GM13977 (cell line): ENCODE measurements at places on chromosomes 11 and 22.
A peak's percentile ranks its signal among the peaks of the same experiment; 100 is the strongest.

DNA sequence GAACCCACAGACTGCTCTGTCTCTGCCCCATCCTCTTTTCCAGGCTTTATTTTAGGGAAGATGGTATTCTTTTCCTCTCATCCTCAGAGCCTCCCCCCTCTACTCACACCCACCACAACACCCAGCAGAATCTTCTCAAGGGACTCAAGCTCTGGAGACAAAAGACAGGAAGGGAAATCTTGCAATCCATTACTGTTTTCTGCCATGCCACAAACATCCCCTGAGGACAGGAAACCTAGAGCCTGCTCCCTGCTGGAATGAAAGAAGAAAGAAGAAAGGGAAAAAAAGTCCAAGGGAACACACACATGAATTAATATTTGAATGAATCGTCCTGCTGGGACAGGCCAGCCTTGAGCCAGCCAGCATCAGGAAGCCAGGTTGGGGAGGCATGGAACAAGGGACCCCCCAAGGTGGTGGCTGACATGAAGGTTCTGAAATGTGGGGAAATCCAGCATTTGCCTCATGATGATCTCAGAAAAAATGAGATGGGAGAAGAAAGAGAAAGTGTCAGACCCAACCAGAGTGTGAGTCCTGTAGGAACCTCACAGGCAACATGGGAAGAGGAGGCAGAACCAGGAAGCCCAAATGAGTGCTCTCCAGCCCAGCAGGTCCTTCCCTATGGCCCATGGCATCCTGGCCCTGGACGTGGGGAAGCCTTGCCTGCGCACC is 34.0 kb downstream of the SLCO2B1 start:
- no peak for DNase-seq

DNA sequence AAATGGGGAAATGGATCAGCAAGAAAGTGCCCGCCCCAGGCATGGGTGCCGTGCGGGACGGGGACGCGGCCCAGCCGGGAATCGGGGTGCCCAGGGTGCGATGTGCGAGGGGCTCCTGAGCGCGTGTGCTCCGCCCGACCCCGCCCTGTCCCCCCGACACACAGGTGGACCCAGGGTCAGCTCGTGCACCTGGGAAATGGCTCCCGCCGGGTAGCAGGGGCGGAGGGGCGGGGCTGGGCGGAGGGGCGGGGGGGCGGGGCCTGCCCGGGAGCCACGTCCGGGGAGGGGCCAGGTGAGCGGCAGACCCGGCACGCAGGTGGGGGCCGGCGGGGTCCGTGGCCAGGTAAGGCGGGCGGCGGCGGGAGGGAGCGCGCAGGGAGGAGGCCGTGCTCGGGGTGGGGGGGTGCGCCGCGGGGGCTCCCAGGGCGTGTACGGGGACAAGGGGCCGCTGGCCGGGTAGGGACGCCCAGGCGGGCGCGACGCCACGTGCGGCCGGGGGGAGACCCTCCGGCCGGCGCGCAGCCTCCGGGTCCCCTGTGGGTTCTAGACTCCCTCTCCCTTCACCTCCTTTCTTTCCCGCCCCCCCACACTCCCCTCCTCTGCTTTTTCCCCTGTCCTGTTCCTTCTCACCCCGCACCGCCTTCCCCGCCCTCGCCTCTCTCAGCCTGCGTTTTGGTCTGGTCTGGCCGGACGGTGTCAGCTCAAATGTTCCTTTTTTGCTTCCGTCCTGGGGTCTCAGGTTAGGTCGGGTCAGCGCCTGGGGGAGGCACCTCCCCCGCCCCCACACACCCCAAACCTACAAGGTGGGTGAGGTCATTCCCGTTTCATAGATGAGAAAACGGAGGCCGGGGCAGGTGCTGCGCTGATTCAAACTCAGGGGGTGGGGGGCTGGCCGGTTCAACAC is at the start of gene ARHGAP8:
ARHGAP8 (plus strand) TSS at position 291 of the 904 bp plus-strand sequence. CDS start 33,953 bp downstream, outside the sequence.
- no peak for DNase-seq

GRCh38 chr11:12189543-12190235 is 79.3 kb downstream of the MICAL2 start:
- no peak for DNase-seq

GRCh38 chr11:76023236-76024068 is 182.8 kb downstream of the WNT11 start:
- DNase-seq = no peak

DNA sequence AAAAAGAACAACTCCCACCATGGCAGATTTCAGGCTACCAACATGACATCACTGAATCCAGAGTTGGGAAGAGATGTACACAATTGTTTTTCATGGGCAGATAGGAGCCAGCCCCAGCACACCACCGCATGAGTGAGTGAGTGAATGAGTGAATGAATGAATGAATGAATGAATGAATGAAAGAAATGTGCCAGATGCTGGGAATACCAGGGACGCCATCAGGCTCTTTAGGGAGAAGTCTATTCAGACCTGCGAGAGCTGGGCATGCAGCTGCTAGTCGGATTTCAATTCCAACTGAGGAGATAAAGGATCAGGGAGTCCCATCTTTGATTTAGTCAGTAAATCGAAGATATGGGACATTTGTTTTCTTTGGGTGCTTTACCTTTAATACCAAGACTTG is 15.3 kb upstream of the FAM83F start:
- no peak for DNase-seq

GRCh38 chr22:40612291-40612751 is 24.2 kb downstream of the MRTFA start:
- no peak for DNase-seq

DNA sequence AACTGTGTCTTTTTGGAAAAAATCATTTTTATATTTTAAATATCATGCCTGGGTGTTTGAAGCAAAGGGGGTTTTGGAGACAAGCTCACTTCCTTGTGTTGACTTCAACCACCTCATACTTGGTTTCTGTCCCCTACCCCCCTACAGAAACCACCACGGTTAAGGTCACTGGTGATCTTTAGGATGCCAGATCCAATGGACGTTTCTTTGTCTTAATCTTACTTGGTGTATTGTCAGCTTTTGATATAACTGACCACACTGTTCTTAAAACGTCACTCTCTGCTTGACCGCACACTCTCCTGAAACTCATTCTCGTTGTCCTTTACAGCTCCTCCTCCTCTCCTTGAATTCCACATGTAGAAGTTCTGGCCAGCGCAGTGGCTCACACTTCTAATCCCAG is 34.8 kb upstream of the SWAP70 start:
- peak; percentile 63 for DNase-seq

DNA sequence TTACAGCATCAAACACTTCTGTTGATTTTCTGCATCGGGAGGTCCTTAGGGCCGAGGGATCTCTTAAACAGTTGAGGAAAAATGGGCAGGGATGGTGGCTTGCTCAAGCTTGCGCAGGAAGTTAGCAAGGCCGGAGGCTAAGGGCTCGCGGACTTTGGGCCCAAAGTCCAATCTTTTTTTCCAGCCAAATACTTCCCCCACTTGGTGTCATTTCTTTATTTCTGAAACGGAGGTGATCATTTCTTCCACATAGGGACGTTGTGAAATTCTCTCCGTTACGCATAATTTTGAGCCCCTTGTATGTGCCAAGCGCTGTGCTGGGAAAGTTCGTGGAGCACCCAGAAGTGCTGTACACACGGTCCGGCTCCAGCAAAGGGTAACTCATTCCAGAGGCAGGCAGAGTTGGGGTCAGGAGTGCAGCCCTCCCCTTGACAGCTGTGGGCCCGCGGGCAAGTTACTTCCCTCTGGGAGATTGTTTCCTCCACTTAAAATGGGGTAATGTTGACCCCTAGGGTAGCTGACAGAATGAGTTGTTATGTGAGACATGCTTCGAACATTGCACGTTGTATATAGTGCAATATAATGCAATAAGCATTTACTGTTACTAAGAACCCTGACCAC is 809 bp downstream of the MIEF1 start:
- DNase-seq = no peak

- no peak for DNase-seq
Observed at GRCh38 chr11:70400643-70401042, 2.3 kb downstream of the CTTN start.

GRCh38 chr22:44304354-44304753 is 8.4 kb downstream of the SHISAL1 start:
- DNase-seq = no peak

GRCh38 chr11:3003396-3004231 is 11.5 kb upstream of the NAP1L4 start:
- no peak for DNase-seq

GRCh38 chr11:118338637-118339061 is 3.9 kb downstream of the CD3D start:
- DNase-seq = peak; percentile 60

DNA sequence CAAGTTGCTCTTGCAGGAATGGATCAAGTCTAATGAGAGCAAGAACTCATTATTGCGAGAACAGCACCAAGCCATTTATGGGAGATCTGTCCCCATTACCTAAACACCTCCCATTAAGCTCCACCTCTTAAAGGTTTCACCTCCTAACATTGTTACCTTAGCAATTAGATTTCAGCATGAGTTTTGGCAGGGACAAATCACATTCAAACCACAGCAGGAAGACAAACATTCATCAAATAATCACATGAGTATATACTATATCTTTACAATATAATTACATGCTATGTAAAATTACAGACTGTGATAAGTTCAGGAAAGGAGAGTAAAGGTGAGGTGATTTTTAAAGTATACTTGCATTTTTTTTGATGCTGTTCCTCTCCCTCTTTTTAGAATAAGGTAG is 6.6 kb upstream of the TEAD1 start:
- no peak for DNase-seq

- DNase-seq = no peak
Observed at GRCh38 chr11:64711956-64712362, 11.0 kb downstream of the NRXN2 start.

DNA sequence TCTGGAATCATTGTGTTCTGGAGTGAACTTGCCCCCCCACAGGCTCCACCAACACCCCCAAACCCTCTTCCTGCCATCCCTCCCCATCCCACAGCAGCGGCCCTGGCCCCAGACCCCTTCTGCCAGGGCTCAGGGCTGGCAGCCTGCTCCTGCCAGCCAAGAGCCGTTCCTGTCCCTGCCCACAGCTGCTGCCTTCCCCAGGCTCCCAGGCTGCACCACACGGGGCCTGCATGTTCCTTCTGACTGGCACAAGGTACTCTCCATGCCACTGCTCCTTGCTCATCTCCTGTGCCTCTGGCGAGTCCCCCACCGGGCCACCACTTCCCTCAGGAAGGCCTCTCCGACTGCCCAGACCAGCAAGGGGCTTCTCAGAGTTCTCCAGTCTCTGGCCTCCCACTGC is 4.9 kb downstream of the GP1BB start:
- DNase-seq = no peak

- DNase-seq = no peak
Observed at GRCh38 chr11:27046956-27047355, 6.3 kb downstream of the BBOX1 start.

DNA sequence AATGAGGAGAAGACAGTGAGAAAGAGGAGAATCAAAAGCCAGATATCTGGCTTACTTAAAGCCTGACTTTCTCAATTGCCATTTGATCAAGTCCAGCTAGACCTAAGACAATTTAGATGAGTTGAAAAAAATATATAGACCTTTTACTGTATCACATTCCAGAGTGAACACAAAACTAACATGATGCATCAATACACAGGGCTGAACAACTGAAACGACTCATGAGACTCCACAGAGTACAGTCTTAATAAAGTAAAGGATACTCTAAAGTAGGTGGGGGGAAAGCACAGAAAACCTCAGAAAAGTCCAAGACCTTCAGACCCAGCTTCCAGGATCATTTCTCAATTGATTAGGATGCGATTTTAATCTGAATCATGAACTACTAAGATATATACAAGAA is 95.3 kb upstream of the OR9G4 start:
- no peak for DNase-seq

- DNase-seq = no peak
Observed at GRCh38 chr11:88827018-88827676, 238.6 kb downstream of the GRM5 start.

GRCh38 chr11:29641201-29641600 is 375.6 kb downstream of the KCNA4 start:
- no peak for DNase-seq

- no peak for DNase-seq
Observed at GRCh38 chr11:123062892-123063825, 1.2 kb upstream of the HSPA8 start.

DNA sequence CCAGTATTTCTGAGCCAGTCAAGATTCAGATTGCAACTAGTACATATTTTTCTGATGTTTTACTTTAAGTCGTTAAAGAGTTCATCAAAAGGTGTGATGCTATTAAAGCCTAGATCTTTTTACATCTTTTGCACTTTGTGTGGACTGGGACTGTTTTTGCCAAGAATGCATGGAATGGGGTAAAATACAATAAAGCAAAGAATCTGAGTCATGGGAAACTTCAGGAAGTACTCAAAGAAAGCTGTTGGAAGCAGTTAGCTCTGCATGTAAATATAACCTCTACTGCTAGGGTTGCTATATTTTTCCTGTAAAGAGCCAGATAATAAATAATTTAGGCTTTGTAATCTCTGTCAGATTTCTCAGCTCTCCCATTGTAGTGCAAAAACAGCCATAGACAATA is 20.9 kb downstream of the ATXN10 start:
- no peak for DNase-seq

GRCh38 chr11:58647866-58648265 is 25.4 kb downstream of the CNTF start:
- DNase-seq = no peak

DNA sequence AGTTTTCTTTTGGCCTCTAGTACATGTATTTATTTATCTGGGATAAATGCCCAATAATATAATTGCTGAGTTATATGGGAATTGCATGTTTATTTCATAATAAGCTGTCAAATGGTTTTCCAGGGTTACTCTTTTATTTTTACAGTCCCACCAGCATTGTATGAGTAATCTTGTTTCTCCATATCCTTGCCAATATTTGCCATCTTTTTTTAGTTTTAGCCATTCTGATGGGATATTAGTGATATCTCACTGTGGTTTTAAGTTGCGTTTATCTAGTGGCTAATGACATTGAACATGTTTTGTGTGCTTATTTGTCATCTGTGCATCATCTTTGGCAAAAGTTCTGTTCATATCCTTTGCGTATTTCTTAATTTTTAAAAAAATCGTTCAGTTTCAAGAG is 372.8 kb upstream of the CCDC179 start:
- DNase-seq = no peak

- no peak for DNase-seq
Observed at GRCh38 chr11:42528471-42528870, 783.3 kb upstream of the API5 start.

DNA sequence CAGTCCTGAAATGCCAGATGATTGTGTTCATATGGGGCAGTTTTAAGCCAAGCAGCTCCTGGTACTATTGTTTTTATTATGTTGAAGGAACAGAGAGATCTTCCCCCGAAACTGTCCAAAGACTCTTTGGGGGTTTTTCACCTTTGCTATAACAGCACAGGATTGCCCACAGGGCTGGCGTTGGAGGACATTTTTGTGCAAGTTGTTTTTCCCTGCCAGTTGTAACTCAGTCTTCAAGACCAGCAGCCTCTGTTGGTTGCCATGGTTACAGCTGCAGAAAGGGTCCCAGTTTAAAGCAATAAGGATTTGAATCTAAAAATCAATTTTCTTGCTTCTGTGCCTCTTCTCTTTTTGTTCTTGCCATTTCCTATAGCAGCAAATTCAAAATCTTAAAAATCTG is 45.4 kb upstream of the YWHAH start:
- DNase-seq = no peak

- DNase-seq = no peak
Observed at GRCh38 chr11:98549571-98549970, 471.2 kb upstream of the CNTN5 start.
